ENCODE measurements at places on chromosomes 6 and 20. TPM values are rescaled to one million over a fixed set of nuclear protein-coding genes. Genes with fewer than 3 reads are reported as not detected.

GRCh38 chr6:37784585-37784967, 35.0 kb upstream of the ZFAND3 start:
- no peaks in the 10 kb centered on the region for H3K4me1 ChIP-seq
- DNase-seq = no peak
- no peaks in the 10 kb centered on the region for H3K36me3 ChIP-seq
- H3K27ac ChIP-seq = no peak overlapping the region
- H3K4me3 ChIP-seq = no peak overlapping the region
- H3K27me3 ChIP-seq = no peaks in the 10 kb centered on the region

Gene SYCP2L
- total RNA-seq = 1.3 TPM

DNA sequence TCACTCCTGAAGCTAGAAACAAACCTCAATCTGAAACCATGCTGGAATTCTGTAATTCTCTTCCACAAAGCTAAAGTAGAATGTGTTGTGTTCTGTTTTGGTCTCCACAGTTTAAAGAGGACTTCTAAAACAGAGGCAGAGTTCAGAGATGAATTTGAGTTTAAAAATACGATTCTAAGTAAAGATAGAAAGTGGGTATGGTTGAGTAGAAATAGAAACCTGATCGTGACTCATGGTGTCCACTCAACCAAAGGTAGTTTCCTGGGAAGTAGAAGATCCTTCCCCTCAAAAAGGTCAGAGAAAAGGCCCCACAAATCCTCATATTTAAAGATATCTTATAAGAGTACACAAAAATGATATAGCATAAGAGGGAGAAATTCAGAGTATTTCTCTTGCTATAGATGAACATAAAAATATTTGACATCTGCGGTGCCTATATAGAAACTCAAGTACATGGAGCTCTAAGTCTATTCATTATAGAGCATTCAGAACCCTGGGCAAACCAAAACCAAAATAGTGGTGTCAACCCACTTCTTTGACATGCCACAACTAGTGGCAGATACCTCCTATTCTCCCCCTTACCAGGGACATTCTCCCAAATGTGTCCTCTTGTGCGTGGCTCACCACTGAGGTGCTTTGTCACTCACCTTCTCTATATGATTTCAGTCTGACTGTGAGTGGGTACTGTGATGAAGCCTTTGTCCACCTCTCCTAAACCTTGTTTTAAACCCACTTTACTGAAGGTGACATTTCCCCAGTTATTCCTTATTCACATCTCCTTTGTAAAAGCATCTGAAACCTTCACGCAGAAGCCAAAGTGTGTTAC, 84.5 kb downstream of the PLCB1 start:
- no peaks in the 10 kb centered on the region for H3K27me3 ChIP-seq
- H3K36me3 ChIP-seq = no peaks in the 10 kb centered on the region
- H3K4me1 ChIP-seq = no peaks in the 10 kb centered on the region
- no peak for DNase-seq
- no peak overlapping the region for H3K27ac ChIP-seq

- H3K36me3 ChIP-seq = no peaks in the 10 kb centered on the region
- H3K4me3 ChIP-seq = no peak overlapping the region
- no peak for DNase-seq
- H3K4me1 ChIP-seq = no peaks in the 10 kb centered on the region
- H3K27ac ChIP-seq = no peak overlapping the region
- no peaks in the 10 kb centered on the region for H3K27me3 ChIP-seq
These were observed 97.8 kb upstream of the PREP start for GRCh38 chr6:105500693-105501092.

Gene BCAS4
- 5.4 TPM for total RNA-seq

- H3K27ac ChIP-seq = no peak overlapping the region
- no peak overlapping the region for H3K4me3 ChIP-seq
- no peak for DNase-seq
- peaks cover 1% of the 10 kb centered on the region for H3K27me3 ChIP-seq
These were observed 13.3 kb upstream of the CRYBG1 start for GRCh38 chr6:106347219-106347618.

DNA sequence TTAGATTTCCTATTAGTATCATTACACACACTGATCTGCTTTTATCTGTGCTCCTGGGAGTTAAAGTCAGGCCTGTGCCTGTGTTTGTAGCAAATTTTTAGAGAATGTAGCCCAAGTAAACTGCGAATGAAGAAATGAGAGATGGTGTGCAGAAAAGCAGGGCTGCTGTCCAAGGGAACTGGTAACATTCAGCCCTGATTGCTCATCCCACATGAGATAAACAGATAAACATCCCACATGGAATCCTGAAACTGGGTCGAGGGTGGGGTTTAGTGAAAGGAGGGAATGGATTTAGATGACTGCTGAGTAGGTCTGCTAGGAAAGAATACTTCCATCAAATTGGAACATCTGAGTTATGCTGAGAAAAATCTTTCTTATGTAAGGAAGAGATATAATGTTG, 69.1 kb downstream of the GRIK2 start:
- no peak overlapping the region for H3K4me3 ChIP-seq
- no peaks in the 10 kb centered on the region for H3K4me1 ChIP-seq
- no peak overlapping the region for H3K27ac ChIP-seq
- H3K36me3 ChIP-seq = no peaks in the 10 kb centered on the region

Gene MYCT1
- 20.1 TPM for total RNA-seq

DNA sequence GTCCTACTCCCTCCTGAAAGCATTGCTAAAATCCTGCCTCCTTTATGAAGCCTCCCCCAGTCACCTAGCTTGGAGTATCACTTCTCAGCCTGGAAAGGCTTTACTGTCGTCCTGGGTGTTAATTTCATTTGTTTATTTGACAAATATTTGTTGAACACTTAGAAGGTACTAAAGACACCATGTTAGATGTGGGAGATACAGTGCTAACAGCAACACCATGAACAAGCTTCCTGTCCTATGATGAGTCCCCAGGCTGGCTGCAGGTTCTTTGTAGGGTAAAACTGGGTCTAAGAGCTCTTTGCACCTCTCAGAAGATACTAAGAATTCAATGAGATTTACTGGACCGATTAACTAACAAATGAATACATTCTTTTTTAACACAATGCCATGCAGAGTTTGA, 109.2 kb upstream of the TMEM170B start:
- H3K4me1 ChIP-seq = peaks cover 4% of the 10 kb centered on the region
- H3K36me3 ChIP-seq = no peaks in the 10 kb centered on the region
- H3K27ac ChIP-seq = no peak overlapping the region
- DNase-seq = no peak
- H3K27me3 ChIP-seq = no peaks in the 10 kb centered on the region

DNA sequence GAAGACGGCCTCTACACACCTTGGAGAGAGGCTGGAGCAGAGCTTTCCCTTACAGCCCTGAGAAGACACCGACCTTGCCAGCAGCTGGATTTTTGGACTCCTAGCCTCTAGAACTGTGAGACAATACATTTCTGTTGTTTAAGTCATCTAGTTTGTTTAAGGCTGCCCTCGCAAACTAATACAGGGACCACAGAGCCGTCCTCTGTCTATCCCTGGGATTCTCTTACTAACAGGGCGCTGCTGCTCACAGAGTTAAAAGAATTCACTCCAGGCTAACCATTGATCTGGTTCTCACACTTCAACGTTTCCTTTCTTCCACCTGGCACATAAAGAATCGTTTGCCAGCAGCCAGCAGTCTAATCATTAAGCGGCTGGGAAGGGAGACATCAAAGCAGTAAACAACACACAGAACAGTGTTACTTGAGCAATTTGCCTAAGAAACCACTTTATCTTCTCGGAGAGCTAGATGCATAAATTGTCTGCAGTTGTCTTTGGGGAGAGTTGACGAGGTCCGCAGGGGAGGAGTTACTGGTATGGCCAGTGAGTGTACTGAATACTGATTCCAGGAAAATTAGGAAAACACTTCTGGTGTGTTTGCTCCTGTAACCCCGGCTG, 103.5 kb upstream of the AKAP12 start:
- no peaks in the 10 kb centered on the region for H3K27me3 ChIP-seq
- H3K27ac ChIP-seq = no peak overlapping the region
- H3K4me1 ChIP-seq = no peaks in the 10 kb centered on the region
- no peak overlapping the region for H3K4me3 ChIP-seq
- no peak for DNase-seq

Gene TMX4
- total RNA-seq = 56.8 TPM

- no peaks in the 10 kb centered on the region for H3K36me3 ChIP-seq
- H3K27me3 ChIP-seq = no peaks in the 10 kb centered on the region
- no peak overlapping the region for H3K4me3 ChIP-seq
- no peak overlapping the region for H3K27ac ChIP-seq
- no peaks in the 10 kb centered on the region for H3K4me1 ChIP-seq
- DNase-seq = no peak
These were observed 99.8 kb upstream of the PDE10A start for GRCh38 chr6:165762876-165763275.

DNA sequence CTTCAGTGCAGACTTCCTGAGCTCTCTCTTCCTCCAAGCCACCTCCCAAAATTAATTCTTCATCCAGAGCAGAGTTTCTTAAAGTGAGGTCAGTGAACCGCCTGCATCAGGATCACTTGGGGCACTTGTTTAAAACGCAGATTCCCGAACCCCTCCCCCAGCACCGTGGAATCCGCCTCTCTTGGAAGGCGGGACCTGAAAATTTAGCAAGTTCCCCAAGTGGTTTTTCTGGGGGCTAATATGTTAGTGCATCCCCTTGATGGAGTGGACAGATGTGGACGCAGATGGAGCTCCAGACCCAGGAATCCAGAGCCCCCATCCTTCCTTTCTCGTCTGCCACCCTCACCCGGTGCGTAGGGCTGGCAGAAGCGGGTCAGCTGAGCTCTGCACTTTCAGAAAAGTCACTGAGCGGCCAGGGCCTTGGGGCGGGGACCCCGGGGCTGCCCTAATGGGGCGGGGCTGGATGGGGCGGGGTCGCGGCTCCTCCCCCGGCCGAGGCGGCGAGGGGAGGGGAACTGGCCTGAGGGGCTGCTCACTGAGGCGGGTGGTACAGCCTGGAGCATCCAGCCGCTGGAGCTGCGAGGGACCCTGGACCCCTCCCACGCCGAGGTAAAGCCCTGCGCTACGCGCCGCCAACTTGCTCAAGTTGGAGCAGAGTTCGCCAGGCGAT, at the start of the genes DEFB124 and REM1:
DEFB124 (minus strand) TSS at position 370 of the 670 bp plus-strand sequence. CDS start 2,114 bp downstream, outside the sequence.
REM1 (plus strand) TSS at position 531 of the 670 bp plus-strand sequence. CDS start 1,158 bp downstream, outside the sequence.
- H3K4me1 ChIP-seq = no peaks in the 10 kb centered on the region
- H3K36me3 ChIP-seq = no peaks in the 10 kb centered on the region
- no peak within 1 kb of the TSS for H3K27ac ChIP-seq
- peak; percentile 76 for DNase-seq
- H3K4me3 ChIP-seq = peak within 1 kb of the TSS; percentile 56

DNA sequence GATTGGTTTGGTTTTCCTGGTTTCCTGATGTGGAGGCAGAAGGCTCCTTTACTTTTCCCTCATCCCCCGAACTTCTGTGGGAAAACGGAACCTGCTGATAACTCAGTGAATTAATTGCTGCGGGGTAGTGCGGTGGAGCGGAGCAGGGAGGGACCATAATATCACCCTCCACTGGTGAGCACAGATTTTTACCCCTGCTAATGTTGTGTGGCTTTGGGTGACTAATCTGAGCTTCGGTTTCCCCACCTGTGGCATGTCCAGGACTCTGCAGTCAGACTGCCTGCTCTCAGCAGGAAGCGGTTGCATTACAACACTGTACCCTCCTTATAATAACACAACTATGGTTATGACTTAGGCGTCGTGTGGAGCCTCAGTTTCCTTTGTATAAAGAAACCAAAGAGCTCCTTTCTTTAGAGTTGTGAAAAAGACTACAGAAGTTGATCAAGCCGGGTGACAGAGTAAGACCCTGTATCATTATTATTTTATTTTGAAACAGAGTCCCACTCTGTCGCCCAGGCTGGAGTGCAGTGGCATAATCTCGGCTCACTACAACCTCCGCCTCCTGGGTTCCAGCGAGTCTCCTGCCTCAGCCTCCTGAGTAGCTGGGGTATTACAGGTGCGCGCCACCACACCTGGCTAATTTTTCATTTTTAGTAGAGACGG, 2.2 kb upstream of the ID1 start:
- H3K4me1 ChIP-seq = no peaks in the 10 kb centered on the region
- no peak overlapping the region for H3K4me3 ChIP-seq
- DNase-seq = no peak
- H3K27me3 ChIP-seq = no peaks in the 10 kb centered on the region

Gene NT5E
- total RNA-seq = 68.9 TPM

Gene DPPA5
- not detected for total RNA-seq

DNA sequence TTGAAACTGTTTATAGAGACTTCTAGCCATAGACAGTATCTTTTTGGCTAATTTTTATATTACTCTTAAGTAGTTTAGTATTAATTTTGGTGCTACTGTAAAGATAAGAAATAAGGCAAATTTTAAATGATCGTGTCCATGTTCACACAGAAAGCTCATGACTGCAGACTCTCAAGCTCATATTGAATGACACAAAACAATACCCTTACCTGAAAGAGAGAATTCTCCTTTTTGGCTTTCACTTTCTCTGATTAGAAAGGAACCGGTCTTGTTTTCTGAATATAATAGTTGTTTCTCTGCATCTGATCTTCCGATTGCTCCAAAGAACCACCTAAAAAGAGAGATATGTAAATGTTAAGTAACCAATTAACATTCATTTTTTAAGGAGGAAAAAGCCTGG, 57.0 kb downstream of the FRK start:
- H3K36me3 ChIP-seq = no peaks in the 10 kb centered on the region
- H3K4me1 ChIP-seq = peaks cover 3% of the 10 kb centered on the region
- H3K4me3 ChIP-seq = no peak overlapping the region
- H3K27ac ChIP-seq = no peak overlapping the region
- no peaks in the 10 kb centered on the region for H3K27me3 ChIP-seq

Gene SLC17A4
- not detected for total RNA-seq

DNA sequence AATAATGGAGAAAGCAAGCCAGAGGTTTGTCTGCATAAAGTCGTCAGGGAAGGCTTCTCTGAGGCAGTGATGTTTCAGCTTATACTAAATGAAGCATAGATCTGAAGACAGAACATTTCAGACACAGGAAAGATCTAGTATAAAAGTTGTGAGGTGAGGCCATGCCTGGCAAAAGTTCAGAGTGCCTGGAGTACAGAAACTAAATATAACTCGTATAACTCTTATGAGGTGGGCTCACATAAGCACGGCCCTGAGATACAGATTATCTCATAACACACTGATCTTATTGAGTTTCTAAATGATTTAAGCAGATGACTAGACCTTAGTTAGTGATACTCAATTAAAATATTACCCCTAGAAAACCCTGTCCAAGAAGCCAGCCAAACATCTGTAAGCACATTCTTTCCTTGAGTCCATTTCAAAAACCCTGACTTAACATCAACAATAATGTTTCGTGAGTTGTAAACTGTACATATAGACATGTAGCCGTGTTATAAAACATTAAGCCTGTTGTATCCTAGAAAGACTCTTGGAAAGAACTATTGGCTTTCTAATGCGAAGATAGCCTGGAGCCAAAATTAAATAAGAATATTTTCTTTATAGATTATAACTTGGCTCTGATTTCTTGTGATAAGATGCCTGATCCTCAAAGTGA, 667.6 kb downstream of the TENT5A start:
- no peak for DNase-seq
- no peak overlapping the region for H3K4me3 ChIP-seq
- no peaks in the 10 kb centered on the region for H3K36me3 ChIP-seq
- H3K27me3 ChIP-seq = no peaks in the 10 kb centered on the region
- no peak overlapping the region for H3K27ac ChIP-seq
- no peaks in the 10 kb centered on the region for H3K4me1 ChIP-seq

- no peak overlapping the region for H3K27ac ChIP-seq
- DNase-seq = no peak
- no peaks in the 10 kb centered on the region for H3K27me3 ChIP-seq
- peaks cover 2% of the 10 kb centered on the region for H3K4me1 ChIP-seq
These were observed 88.2 kb downstream of the HIVEP2 start for GRCh38 chr6:142856624-142857232.

Gene PNPLA1
- total RNA-seq = 0.23 TPM

Measured in aorta (tissue), 5 donors.